Hematopoietic multipotent progenitor cell treated with erythropoietin and hydrocortisone succinate and interleukin-3 and kit ligand, for 8 days (in vitro differentiated cells): ENCODE measurements at places on chromosomes 5 and 9.

DNA sequence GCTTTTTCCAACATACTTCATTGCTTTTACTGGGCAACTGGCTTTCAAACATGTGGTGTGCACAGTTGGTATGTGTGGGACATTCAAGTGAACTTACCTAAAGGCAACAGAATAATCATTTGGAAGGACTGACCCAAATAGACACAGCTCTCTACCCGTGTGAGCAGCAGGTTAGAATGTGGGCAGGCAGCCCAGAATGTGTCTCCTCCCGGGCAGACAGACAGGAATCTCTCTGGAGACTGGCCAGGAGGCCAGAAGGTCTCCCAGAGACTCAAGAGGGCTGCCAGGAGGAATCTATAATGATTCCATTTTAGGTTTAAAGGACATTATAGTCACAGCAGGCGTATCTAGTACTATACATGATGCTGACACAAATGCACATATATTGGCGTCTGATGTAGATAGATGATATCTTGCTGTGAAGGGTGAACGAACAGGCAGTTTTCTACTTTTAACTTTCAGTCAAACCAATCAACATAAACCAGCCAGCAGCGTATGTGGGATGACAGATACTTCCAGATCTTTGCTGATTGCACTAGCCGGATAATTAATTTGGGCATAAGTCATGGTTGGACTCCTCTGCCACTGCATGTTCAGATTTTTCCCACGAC, 297.4 kb upstream of the ZNF608 start:
- no peak for DNase-seq

DNA sequence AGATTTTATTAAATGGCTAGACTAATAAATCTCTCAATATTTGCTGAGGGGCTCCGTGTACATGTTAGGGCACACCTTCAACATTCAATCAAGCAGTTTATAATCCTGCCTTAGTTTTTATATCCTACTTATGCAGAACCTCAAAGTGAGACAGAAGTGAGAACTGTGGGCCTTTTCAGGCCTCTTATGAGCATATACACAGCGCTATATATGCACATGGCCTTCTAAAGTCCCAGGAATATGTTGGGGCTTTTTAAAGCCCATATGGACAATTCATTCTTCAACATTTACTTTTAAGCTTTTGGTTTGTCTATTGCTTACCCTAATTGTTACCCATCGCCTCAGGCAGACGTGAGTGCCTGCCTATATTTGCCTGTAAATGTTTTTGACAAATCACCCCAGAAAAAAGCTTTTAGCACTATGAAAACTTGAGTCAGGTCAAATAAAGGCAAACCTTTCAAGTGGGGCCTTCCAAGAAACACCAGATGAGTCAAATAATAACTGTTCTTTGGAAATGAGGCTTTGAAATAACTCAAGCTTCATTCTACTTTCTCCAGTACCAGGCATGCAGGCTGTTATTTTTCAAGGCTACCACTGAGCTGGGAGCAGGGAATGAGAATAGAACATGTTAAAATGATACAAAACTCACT, 58.2 kb downstream of the ESM1 start:
- no peak for DNase-seq

- DNase-seq = no peak
These were observed 250.3 kb downstream of the TMEM232 start for GRCh38 chr5:110476164-110476563.

- DNase-seq = no peak
These were observed 172.1 kb downstream of the NR3C1 start for GRCh38 chr5:143231416-143231815.

DNA sequence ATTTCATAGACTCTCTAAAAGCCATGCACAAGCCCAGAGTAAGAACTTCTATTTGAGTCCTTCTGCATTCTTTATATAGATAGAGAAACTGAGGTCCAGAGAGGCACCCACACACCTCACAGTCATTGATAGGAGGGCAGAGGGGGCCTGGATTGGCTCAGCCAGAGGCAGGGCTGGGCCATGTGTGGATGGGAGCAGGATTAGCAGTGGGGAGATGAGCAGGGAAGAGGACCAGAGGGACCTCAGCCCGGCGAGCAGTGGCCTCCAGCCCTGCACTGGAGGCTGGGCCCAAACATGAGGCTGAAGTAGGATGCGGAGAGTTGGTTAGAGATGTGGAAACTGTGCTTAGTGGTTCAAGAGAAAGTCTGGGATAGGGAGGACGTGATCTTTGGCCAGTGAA, 34.0 kb downstream of the PPARGC1B start:
- DNase-seq = no peak

DNA sequence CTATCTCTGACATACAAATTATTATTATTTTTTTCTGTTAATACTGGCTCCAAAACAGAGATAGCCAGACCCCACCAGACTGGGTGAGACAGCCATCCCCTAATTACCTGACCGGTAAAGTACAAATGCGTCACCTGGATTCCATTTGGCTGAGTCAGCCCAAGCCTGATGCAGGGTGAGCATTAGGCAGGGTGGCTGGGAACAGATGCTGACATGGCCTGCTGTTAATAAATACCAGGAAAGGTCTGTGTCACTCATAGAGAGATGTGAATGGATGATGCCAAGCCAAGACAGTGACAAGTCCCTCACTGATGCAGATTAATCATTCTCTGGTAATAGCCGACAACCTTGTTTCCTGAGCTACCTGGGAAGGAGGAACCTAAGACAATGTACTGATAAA, 183.5 kb downstream of the TRIM32 start:
- no peak for DNase-seq

- DNase-seq = no peak
These were observed 96.7 kb downstream of the NRG2 start for GRCh38 chr5:139946440-139946839.

DNA sequence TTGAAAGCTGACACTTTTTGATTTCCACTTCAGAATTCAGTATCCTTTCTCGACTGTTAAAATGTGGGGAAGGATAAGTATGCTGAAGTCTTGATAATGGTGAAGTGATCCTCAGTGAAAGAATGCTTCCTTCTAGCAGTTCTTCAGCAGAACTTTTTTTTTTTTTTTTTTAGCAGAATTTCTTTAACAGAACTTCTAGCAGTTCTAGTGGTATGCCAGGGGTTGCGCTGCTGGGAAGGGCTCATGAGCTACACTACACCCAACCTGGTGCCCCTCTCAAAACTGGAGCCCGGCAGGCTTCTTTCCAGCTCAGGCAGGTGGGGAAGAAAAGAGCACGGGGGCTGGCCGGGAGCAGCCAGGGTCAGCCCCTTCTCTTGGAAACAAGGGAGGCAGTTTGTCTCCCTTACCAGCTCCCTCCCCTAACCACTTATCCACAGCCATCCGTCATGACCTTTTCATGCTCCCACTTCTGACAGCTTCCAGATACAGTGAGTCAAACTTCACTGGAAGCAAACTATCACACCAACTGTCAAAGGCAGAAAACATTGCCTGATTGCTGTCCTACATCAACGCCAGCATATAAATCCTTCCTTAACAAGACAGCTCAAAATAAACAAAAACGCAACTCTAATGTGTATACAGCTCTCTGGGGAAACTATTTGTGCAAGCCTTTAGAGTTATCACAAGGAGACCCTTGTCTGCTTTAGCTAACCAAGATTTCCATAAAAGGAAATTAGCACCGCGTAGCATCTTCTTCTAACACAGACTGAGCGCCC, 211.5 kb downstream of the GAPVD1 start:
- no peak for DNase-seq

DNA sequence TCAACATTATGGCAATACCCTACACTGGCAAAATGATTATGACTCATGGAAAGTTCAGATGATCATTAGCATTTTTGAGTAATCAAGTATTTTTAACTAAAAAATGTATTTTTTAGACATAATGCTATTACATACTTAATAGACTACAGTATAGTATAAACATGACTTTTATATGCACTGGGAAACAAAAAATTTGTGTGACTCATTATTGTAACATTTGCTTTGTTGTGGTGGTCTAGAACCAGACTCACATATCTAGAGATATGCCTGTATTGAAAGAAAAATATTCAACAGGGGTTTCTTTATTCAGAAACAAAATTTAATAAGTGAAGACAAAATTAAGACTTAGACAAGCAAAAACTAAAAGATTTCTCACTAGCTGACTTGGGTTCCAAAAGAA, 385.3 kb upstream of the RIOK2 start:
- no peak for DNase-seq

DNA sequence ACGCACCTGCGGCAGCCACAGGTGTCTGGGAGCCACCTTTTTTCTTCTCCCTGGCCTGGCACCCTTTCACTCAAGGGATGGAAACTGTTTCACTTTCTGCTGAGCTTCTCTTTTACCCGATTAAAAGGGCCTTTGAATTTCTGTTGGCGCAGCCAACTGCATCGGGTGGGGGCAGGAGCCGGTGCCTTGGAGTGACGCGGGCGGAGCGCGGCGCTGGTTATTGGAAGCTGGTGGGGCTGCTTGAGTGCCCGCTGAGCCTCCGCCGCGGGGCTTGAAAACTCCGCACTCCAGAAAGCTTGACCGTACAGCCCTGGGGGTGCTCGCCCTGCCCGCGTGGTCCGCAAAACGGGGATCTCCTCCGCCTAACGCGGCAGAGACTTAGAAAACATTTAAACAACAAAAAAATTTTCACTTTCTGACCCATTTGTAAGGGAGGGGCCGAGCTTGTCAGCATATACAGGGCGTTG, 52.0 kb upstream of the TJP2 start:
- DNase-seq = peak; percentile 76

DNA sequence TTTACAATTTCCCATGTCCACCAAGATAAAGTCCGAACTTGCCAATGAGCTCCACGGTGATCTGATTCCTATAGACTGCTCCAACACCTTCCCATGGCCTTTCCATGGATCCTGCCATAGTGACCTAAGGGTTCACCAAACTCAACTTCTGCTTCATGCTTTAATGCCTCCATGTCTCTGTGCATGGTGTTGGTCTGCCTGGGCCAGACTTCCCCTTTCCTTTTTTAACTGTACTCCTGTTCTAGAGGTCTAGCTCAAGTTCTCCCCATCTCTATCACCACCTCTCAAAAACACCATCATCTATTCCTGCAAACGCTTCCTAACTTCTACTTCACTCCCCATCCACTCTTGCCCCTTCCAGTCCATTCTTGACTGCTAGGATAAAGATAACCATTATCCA, 14.8 kb upstream of the SMARCA2 start:
- no peak for DNase-seq

GRCh38 chr5:176573564-176574296, 24.6 kb downstream of the CDHR2 start:
- peak; percentile 61 for DNase-seq

- no peak for DNase-seq
These were observed 28.5 kb downstream of the TRIO start for GRCh38 chr5:14171621-14172020.

- no peak for DNase-seq
These were observed 79.7 kb downstream of the ALDH7A1 start for GRCh38 chr5:126515337-126515736.

DNA sequence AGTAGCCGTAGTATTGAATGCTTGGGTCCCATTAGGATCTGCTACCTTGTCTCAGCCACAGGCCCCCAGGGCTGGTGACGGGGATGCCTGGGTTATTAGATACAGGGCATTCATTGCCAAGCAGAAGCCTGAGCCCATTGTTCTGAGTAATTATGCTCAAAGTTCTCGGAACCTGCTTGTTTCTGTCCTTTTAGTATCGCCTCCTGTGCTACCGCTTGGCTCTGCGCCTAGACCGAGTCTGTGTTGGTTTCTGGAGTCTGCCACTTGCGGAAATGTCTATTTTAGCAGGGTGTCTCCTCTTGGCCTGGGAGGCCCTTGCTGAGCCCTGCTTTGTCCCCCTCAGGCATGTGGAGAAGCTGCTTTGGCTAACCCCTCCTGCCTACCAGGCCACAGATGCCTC, 506.1 kb downstream of the BNC2 start:
- DNase-seq = no peak

DNA sequence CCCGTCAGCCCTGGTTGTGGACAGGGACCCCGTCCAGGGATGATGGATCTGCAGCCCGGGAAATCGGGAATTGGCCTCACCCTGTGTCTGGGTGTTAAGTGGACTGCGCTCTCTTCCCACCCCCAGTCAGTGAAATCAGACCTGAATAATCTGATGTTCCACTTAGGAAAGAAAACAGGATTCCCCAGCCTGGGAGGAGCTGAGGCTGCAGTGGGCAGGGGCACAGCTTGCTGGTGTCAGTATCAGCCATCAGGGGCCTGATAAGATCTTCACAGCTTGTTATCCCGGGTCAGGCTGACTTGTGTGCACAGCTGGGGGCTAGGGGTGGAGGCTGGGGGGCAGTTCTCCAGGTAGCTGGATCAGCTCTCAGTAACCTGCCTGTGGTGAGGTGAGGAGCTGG, 29.1 kb downstream of the LMX1B start:
- no peak for DNase-seq

DNA sequence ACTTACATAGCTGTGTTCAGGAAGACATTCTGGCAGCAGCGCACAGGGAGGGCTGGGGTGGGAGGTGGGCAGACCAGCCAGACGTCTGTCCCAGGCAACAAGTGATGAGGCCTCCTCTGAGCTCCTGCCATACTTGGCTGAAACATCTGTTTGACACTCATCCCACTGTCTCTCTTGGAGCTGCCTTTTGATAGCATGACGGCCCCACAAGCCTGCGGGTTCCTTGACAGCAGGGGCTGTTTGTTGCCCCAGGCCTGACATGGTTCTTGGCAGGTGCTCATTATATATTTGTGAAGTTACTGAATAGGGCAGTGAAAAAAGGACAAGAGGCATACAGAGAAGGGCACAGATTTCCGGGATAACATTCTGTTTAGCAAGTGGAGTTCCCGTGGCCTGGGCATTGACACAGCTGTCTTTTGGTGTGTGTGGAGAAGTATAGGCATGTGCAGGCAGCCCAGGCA, 22.2 kb upstream of the B4GALT1 start:
- no peak for DNase-seq

- no peak for DNase-seq
These were observed 12.9 kb upstream of the SLCO6A1 start for GRCh38 chr5:102511666-102512065.

- DNase-seq = no peak
These were observed 40.4 kb upstream of the PUM3 start for GRCh38 chr9:2884308-2884707.

DNA sequence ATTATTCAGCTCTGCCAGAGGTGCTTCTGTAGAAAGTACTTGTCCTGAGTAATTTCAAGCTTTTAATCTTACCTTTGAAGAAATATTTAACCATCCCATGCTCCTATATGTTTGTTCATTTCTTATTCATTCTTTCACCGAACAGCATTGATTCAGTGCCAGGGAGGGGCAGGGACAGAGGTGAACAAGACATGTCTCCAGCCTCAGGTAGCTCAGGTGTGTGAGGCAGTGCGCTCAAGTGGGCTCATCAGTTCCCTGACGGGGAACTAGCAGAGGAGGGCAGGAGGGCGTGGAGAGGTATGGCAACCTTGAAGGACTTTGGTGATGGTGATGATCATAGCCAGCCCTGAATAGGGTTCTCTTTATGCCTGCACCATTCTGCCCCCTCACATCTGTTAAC, 25.9 kb downstream of the ERGIC1 start:
- DNase-seq = no peak
